ENCODE measurements at places on chromosomes 3 and 15.

DNA sequence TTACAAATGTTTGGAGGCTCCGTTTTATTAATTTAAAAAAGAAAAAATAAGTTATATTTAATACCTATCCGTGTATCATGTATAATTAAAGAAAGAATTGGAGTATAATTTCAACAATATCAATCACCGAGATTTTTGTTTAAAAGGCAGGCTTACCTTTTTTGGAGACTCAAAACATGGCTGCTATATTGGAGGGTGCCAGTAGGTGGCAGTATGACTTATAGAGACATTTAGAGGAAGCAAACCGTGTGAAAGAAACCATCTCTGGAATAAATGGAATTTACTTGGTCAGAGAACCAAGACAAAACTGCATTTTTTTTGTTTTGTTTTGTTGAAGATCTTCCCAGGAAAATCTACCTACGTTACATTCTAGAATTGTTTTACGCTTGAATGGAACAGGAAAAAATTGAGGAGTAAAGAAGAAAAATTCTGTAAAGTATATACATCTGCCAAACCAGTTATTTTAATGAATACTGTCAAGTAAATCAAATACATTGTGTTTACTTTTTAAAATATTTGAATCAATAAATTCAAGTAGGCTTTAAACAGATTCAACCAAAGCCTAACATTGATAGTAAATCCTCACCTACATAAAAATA lies 802.6 kb upstream of the ALCAM start:
- DNase-seq, result peak; percentile 17

DNA sequence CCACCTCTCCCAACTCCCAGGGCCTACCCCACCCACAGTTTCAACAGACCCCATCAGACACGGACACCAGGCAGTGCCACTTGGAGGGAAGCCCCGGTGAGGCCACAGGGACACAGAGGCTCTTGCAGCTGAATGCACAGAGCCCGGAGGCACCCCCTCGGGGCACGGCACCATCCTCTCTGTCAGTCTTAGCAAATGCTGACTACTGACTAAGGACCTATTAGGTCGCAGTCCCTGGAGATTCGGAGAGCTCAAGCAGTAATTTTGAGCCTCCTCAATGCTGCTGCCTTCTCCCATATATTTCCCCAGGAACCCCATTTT lies 79.9 kb downstream of the VGLL4 start:
- no peak for DNase-seq

DNA sequence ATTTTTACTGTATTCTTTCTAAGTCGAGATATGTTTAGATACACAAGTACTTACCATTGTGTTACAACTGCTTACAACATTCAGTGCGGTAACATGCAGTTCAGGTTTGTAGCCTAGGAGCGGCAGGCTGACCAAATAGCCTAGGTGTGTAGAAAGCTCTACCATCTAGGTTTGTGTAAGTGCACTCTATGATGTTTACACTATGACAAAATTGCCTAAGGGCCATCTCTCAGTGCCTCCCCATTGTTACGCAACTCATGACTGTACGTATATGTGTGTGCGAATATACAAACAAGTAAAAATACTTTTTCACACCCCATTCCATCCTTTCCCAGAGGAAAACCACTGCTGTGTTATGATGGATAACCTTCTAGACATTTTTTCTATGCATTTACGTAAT lies 44.3 kb downstream of the PXYLP1 start:
- DNase-seq, result no peak

DNA sequence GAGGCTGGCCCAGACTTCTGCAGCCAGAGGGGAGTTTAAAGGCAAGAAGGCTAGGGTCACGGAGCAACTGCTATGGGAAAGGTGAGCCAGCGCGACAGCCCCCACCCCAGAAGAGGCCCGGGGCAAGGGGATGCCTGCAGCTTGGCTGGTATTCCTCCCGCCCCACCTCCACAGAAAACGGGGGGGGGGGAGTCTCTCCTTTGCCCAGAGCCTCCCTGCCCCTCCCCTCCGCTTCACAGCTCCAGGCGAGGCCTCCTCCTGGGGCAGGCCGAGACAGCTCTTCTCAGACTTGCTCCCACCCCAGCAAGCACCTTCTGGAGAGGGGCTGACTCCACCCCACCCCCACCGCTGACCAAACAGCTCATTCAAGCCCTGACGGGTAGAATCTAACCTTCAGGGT lies 13.4 kb downstream of the ANP32A start:
- DNase-seq, result no peak

DNA sequence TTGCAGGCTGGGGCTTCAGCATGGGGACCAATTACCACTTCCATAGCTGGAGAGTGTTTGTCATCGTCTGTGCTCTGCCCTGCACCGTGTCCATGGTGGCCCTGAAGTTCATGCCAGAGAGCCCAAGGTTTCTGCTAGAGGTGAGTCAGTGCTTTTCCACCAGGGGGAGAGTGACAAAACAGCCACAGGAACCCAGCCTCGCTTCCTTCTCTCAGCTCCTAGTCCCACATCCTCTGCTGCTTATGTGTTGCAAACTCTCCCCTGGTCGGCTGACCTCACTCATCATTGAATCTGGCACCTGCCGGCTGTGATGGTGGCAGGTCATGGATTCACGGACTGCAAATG lies 158.3 kb downstream of the SV2B start:
- DNase-seq, result peak; percentile 28

GRCh38 chr3:72190050-72190449 lies 405.1 kb upstream of the PROK2 start:
- DNase-seq, result no peak

DNA sequence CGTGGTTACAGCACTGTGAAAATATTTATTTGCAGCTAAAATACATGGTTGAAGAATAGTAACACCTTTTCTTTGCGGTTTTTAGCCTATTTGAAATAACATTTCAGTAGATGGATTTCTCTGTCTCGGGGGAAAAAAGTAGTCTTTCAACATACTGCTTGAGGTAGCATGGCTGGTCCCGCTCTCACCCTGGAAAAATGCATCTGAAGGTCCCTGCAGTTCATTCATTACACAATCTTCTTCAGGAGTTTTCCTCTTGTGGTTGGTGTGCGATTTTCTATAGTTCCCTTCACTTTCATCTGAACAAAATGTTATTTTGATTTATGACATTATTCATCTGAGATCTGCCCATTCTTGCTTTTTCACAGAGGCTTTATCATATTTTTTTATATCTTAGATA lies 75.9 kb downstream of the STRIT1 start:
- DNase-seq, result no peak

GRCh38 chr3:148958696-148959095 lies 32.6 kb upstream of the GYG1 start:
- DNase-seq, result no peak

GRCh38 chr15:44045217-44045616 lies 149.9 kb downstream of the FRMD5 start:
- DNase-seq, result no peak

DNA sequence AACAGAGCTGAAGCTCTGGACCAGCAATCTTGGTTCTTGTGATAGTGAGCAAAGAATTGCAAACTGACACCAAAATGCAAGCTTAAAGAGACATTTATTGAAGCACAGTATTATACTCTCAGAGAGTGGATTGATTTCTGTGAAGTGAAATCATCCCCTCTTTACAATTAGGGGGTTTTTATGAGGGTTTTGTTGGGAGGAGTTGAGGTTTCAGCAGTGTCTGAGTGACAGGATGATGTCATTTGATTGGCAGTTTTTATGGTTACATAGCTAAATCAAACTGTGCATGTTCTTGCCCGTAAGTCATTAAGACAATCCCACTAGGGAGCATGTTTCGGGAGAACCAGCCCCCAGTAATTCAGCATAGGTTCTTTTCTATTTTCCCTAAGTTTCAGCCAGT lies 1200.5 kb downstream of the SI start:
- no peak for DNase-seq
